ENCODE measurements at places on chromosomes 6 and 20.
A peak's percentile ranks its signal among the peaks of the same experiment; 100 is the strongest.

- DNase-seq: no peak
Observed at GRCh38 chr6:73028893-73029450, 196.3 kb downstream of the KHDC1L start.

GRCh38 chr6:126672649-126673048 is 332.7 kb downstream of the CENPW start:
- DNase-seq: no peak

- no peak for DNase-seq
Observed at GRCh38 chr6:19127081-19127480, 710.1 kb upstream of the ID4 start.

DNA sequence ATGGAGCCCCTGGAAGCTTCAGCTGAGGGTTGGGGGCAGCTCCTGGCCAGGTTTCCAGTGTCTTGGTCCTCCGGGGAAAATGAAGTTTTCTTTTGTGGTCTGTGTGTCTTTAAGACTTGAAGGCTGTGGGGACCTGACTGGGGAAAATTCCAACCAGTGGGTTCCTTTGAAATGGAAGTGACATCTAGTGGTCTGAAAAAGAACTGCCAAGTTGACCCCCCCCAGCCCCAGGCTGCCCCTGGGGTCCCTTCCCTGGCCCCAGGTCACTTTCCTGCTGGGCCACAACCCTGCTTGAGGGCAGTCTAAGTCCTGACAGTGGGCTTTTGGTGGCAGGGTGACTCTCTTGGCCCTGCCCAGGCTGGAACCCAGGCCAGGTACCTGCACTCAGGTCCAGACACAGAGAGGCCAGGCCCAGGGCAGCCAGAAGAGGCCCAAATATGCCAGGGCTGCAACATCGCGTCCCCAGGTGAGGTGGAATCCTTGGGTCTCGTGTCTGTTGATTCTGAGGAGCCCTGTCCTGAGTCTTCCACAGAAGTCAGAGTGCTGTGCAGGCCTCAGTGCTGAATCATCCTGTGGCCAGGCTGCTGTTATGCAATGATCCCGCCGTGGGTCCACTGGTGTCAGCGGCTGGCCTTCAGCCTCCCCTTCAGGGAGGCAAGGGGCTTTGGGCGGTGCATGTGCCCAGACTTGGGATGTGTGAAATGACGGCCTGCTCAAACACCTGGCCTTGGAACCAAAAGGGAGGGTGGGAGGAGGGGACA is 68.4 kb downstream of the VEGFA start:
- peak; percentile 3 for DNase-seq

- peak; percentile 39 for DNase-seq
Observed at GRCh38 chr20:62603021-62603906, 39.0 kb upstream of the SLCO4A1 start.

- no peak for DNase-seq
Observed at GRCh38 chr20:45254383-45255262, at the start of gene SLPI. Gene SLPI (minus strand): TSS chr20:45254564. CDS start chr20:45254543, 21 bp downstream.

DNA sequence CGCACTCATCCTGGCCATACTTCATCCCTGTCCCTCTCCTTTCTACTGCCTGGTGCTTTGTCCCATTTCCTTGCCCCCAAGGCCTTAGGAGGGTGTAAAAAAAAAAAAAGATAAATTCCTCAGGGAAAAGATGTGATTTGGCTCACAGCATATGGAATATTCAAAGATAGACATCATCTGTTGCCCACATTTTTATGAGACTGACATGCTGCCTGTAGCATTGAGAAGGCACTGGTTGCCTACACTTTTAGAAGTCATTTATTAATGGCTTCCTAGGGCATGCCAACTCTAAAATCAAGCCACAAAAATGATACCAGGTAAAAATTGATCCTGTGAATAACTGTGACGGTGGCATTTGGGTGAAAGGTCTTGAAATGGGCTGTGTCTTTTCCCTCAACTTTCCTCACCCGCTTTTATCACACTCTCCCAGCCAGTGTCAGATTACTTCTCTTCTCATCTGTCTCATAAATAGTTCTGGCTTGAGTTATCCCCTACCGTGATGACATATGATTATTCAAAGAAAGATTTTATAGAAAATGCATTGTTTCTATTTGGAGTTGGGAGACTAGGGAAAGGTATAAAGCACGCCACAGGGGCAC is 139.4 kb downstream of the CARMIL1 start:
- no peak for DNase-seq

DNA sequence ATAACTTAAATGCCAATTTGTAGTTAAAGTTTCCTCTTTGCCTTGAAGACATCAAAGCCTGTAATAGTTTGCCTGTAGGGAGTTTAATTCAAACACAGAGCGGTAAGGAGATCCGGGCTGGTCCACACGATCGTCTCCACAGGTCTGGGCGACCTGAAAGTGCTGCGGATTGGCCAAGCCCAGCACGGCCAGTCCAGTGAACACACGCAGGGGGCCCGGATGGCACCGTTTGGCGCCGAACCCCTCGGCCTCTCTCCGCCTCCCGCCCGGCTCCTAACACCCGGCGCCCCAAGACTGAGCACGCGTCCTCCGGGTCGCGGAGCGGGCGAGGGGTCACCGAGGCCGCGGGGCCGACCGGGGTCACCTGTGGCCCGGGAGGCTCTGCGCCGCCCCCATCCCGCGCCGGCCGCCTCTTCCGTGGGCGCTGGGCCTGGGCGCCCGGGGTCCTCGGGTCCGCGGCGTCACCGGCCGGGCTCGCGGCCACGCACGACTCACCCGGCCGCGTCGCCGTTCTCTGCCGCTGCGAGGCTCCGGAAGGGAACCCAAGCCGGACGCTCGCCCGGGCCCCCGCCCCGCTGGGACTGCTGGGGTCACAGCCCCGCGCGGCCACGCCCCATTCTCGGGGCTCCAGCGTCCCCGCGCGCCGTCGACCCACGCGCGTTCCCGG is 481 bp downstream of the SERPINB6 start:
- DNase-seq: peak; percentile 60

DNA sequence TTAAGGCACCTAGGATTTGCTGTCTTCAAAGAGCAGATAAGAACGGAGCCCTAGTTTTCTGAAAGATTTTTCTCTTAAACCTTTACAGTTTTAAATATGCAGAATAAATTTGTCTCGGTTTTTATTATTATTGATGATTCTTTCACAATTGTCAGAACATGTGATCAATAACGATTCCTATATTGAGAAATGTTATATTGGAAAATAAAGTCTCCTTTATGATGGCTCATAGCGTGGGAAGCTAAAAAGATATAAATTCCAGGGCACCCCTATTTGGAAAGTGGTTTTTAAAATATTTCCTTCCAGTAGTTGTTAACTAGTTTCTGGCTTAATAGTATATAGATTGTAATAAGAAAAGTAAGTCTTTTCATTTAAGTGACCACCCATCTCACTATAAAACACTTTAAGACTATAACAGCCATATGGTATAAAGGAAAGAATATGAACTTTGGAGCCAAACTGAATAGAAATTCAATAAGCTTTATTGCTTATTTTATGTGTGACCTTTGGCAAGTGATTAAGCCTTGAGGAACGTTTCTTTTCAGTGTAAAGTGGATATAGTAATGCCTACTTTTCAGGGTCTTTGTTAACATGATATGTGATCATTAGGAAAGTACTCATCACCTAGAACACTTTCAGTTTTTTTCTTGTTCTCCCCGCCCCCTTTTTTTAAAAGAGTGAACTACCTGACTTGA is 369.6 kb downstream of the LAMA2 start:
- DNase-seq: no peak

- DNase-seq: no peak
Observed at GRCh38 chr6:162999575-163000285, 272.0 kb downstream of the PACRG start.

GRCh38 chr20:12535770-12536169 is 473.0 kb upstream of the SPTLC3 start:
- DNase-seq: no peak

- DNase-seq: no peak
Observed at GRCh38 chr6:2028457-2029038, 216.9 kb downstream of the GMDS start.

GRCh38 chr6:27176523-27177484 is 70.7 kb upstream of the PRSS16 start:
- DNase-seq: peak; percentile 85

GRCh38 chr6:169229615-169230321 is 23.9 kb downstream of the THBS2 start:
- DNase-seq: no peak

- DNase-seq: no peak
Observed at GRCh38 chr20:11849976-11850670, 67.6 kb upstream of the BTBD3 start.

GRCh38 chr6:150492507-150492906 is 107.2 kb upstream of the PLEKHG1 start:
- DNase-seq: no peak

DNA sequence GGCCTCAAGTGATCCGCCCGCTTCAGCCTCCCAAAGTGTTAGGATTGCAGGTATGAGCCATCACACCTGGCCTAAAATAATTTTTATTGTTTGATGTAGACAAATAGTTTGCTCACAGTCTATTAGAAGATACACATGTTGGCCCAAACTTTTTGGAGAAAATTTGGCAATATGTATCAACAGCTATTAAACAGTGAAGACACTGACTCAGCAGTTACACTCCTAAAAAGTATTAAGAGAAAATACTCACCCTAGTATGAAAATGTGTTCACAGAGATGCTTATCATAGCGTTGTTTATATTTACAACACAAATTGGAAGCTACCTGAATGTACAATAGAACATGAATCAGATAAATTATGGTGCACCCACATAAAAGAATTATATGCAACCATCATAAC is 173.1 kb downstream of the WDR27 start:
- no peak for DNase-seq

GRCh38 chr20:19952392-19952791 is 64.8 kb upstream of the NAA20 start:
- DNase-seq: no peak

DNA sequence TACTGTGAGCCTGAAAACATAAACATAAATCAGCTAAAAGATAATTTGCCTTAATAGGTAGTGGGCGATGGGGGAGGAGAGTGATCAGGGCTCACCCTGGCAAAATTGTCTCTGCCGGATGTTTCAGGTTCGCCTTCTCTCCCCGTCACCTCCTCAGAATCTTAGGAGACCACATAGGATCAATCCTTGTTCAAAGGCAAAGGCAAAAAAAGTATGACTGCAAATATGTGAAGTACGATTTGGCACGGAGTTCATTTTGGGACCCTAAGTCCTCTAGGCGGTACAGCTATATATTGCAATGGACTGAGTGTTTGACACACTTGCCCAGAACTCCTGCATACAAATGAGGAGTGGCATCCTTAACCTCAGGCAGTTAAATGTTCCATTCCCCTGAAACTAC is 649.2 kb upstream of the FLRT3 start:
- no peak for DNase-seq

GRCh38 chr20:54514028-54514607 is 38.7 kb downstream of the DOK5 start:
- no peak for DNase-seq

DNA sequence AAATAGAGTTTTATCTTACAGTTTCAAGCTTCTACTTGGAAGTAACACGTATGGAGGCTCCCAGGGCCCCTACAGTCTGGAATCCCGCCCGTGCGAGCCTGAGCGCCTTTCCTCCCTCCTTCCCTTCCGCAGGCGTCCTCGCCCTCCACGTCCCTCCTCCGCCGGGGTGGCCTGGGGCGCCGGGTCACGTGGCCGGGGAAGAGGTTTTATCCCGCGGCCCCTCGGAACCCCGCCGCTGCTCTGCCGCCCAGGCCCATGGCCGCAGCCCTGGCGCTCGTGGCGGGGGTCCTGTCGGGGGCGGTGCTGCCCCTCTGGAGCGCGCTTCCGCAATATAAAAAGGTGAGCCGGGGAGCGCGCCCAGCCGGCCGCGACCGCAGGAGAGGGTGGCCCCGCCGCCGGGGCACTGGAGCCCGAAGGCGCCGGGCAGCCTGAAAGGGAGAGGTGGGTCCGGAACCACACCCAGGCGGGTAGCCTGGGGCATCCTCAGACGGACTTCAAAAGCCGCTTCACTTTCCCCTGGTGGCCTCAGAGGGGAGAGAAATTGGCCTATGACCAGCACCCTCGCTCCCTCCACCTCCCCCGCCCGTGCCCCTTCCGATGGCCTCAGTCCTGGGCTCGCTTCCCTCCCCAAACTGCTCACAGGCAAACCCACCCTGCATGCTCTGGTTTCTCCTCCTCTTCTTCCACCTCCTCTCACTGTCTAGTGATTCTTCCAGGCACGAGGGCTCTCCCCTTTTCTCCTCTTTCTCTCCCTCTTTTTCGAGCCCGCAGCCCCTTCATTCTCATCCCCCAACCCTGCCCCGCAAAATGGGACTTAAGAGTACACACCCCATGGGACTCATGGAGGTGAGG is at the start of gene CLPSL2:
Gene CLPSL2 (plus strand): TSS at position 235 of the 852 bp plus-strand sequence. CDS start 21 bp downstream, at position 256.
- no peak for DNase-seq

GRCh38 chr6:56040223-56040622 is 164.8 kb upstream of the BMP5 start:
- no peak for DNase-seq

- DNase-seq: no peak
Observed at GRCh38 chr6:41713650-41714291, 21.6 kb downstream of the TFEB start.

- DNase-seq: no peak
Observed at GRCh38 chr6:45635284-45635867, 257.6 kb upstream of the SUPT3H start.

DNA sequence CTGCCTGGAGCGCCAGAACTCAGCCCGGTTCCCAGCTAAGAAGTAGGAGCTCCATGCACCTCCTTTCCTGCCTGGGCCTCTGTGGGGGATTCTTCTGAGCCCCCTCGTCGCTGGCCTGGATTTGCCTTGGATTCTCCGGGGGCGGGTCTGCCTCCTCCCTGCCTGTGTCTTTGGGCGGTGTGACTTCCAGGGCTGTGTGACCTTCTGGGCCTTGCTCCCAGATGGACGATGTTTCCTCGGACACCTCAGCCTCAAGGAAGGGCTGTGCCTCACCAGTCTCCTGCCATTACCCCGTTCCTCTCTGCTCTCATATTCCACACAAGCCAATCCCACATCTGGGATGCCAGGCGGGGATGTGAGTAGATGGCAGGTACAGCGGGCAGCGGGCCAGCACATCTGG is 76.8 kb downstream of the ERMARD start:
- no peak for DNase-seq

DNA sequence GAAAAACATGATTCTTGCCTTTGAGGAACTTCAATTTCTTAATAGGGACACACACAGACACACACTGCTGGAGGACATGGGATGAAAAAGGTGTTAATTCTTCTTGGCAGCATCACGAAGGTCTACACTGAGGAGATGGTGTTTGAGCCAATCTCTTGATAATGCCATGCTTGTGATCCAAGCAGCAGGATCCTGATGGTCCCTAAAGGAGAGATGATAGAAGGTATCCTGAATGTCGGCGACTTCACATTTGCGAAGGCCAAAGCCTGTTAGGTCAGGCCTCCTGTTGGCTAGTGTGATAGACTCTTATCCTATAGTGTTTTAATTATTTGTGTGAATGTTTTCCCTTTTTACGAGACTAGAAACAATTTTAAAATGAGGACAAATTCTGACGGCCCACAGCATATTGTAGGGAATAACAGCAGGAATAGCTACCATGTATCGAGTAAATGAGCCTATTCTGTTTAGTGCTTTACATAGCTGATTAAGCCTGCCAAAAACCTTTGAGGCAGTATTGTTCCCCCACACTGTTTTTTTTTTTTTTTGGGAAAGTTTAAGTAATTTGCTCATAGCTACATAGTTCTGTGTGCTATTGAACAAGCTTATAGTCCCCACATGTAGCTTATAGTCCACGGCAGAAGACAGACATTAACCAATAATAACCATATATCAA is 15.3 kb upstream of the TFB1M start:
- DNase-seq: no peak

GRCh38 chr6:93358435-93358834 is 60.9 kb downstream of the EPHA7 start:
- no peak for DNase-seq

GRCh38 chr6:157831424-157832249 is 8.6 kb downstream of the SNX9 start:
- DNase-seq: no peak
